ENCODE measurements at places on chromosomes 13 and 19.
A peak's percentile ranks its signal among the peaks of the same experiment; 100 is the strongest.

- DNase-seq: no peak
These were observed 629.7 kb downstream of the LIG4 start for GRCh38 chr13:107585469-107586180.

GRCh38 chr13:38045278-38046048, 175.9 kb upstream of the TRPC4 start:
- no peak for DNase-seq

DNA sequence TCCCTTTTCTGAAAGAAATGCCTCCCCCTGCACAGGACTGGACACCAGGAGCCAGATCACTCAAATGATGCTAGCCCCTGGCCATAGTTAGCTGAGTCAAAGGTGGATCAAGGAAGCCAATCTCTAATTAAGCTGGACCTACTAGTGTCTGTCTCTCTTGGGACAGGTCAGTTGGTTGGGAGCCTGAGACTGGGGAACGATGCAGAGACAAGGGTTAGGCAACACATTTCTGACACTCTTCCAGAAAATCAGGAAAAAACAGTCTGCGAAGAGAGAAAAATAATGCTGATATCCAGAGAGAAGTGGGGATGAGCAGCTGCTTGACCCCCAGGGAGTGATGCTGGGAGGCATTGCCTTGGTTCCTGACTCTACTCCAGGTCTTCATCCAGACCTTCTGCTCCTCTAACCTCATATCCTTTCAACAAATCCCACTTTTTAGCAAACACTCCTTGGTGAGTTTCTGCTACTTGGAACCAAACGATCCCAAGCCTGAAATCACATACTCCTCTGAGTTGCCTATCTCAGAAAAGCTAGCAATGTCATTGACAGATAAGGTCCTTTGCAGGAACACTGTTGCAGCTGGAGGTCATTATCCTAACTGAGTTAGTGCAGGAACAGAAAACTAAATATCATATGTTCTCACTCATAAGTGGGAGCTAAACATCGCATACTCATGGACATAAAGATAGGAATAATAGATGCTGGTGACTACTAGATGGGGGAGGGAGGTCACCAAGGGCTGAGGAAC, 369.7 kb downstream of the COG6 start:
- DNase-seq: no peak

DNA sequence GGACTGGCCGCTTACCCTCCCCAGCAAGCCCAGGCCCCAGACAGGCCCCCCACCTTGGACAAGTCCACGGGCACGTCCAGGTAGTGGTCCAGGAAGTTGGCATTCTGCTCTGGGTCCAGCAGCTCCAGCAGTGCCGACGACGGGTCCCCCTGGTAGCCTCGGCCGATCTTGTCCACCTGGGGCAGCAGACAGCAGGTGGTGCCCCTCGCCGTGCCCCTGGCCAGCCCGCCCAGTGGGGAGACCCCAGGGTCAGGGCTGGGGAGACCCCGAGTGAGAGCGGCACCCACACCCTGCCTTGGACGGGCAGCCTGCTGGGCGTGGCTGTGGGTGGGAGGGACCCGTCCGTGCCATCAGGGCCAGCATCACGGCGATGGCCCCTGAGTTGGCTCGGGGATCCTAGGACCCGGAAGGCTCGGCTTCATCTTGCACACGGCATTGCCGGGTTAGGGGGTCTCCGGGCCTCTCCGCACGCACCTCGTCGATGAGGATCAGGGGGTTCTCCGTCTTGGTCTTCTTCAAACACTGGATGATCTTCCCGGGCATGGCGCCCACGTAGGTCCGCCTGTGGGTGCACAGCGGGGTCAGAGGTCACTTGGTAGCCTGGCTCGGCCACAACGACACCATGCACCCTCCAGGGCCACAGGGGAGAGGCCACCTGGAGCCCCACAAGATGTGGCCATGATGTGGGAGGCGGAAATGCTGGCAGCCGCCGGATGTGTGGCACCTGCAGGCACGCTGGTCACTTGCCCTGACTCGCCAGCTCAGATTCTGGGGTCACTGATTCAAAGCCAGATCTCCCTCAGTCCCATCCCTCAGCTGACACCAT, 6.3 kb downstream of the RPL36 start:
- no peak for DNase-seq

GRCh38 chr13:32589471-32589870, 3.2 kb downstream of the PDS5B start:
- DNase-seq: no peak

DNA sequence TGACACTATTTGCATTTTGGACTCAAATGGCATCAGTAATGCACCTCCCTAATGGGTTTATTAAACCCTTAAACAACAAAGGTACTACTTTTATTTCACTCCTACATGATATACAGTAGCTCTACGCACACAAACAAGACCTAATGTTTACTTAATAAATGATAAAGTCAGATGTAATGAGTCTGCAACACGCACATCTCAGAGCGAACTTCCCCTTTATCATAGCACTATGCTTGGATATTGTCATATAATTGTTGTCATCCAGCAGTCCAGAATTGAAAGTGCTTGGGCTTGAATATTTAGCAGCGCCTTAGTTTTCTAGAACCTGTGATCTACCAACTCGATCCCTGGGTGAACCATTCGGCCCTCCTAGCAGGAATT, 772 bp downstream of the PARP4 start:
- no peak for DNase-seq

- peak; percentile 82 for DNase-seq
These were observed 14.6 kb downstream of the GNA11 start for GRCh38 chr19:3108775-3109174.

DNA sequence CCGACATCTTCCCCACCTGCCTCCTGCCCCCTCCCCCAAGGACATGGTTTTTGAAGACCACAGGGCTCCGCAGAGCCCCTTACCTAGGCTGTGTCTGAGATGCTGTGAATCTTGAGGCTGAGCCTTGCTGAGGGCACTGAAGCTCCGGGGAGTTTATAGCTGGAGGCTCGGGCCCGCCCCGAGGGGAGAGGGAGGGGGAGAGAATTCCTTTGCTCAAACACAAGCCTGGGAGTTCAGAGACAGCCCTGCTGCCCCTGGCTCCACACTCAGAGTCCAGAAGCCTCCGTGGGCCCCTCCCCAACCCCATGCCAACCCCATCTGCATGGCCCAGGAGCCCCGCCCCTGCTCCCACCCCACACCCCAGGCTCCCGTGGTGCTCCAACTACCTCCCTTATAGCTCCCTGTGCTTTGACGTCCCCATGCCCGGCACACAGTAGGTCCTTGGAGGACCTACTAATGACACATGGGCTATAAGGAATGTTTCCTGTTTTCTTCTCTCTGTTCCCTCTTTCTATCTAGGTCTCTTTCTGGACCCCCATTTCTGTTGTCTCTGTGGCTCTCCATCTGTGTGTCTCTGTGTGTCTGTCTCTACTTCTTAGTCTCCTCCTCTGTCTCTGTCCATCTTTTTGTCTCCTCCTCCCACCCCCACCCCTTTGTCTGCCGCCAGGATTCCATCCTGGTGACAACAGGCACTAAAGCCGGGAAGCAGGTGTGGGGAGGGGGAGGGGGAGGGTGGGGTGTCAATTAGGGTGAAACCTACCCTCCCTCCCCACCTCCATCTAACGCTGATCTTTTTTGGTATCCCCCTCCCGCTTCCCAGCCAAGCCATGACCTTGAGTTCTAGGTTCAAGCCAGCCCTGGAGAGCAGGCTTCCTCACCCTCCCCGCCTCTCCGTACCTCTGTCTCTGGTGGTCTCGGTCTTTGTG, at the start of gene TNNT1:
TNNT1 (minus strand) TSS at position 129 of the 926 bp plus-strand sequence. CDS start 2,049 bp downstream, outside the sequence.
- no peak for DNase-seq

GRCh38 chr13:29956853-29957252, 106.4 kb upstream of the UBL3 start:
- no peak for DNase-seq

- no peak for DNase-seq
These were observed 311.4 kb upstream of the MAB21L1 start for GRCh38 chr13:35787937-35788336.

GRCh38 chr19:43769256-43769655, 11.5 kb downstream of the KCNN4 start:
- DNase-seq: no peak

GRCh38 chr19:42422901-42423461, 4.2 kb downstream of the LIPE start:
- peak; percentile 59 for DNase-seq

- DNase-seq: peak; percentile 27
These were observed 478 bp downstream of the CLC start for GRCh38 chr19:39737351-39737750.

DNA sequence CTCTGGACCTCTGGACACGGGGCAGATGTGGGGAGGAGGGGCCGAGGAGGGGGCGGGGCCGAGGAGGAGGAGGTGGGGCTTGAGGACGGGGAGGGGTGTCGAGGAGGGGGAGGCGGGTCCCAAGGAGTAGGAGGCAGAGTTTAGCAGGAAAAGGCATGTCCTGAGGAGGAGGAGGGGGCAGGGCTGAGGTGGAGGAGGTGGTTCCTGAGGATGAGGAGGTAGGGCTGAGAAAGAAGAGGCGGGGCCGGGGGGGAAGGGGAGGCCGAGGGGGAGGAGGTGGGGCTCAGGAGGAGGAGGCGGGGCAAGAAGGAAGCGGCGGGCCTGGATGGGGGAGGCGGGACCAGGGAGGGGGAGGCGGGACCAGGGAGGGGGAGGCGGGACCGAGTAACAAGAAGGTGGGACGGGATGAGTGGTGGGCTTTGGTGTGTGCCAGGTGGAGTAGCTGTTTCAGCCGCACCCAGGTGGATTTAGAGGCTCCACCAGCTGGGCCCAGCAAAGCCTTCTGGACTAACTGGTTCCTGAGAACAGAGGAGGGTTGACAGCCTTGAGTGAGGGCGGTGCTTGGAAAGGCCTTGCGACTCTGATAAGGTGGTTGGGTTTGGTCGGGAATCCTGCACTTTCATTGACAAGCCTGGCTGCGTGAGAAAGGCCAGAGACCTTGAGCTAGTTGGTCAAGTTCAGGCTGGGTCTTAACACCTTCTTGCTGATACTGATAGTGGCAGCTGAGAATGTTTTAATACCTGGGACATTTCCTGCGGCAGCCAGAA, 7.7 kb downstream of the TECR start:
- peak; percentile 73 for DNase-seq

DNA sequence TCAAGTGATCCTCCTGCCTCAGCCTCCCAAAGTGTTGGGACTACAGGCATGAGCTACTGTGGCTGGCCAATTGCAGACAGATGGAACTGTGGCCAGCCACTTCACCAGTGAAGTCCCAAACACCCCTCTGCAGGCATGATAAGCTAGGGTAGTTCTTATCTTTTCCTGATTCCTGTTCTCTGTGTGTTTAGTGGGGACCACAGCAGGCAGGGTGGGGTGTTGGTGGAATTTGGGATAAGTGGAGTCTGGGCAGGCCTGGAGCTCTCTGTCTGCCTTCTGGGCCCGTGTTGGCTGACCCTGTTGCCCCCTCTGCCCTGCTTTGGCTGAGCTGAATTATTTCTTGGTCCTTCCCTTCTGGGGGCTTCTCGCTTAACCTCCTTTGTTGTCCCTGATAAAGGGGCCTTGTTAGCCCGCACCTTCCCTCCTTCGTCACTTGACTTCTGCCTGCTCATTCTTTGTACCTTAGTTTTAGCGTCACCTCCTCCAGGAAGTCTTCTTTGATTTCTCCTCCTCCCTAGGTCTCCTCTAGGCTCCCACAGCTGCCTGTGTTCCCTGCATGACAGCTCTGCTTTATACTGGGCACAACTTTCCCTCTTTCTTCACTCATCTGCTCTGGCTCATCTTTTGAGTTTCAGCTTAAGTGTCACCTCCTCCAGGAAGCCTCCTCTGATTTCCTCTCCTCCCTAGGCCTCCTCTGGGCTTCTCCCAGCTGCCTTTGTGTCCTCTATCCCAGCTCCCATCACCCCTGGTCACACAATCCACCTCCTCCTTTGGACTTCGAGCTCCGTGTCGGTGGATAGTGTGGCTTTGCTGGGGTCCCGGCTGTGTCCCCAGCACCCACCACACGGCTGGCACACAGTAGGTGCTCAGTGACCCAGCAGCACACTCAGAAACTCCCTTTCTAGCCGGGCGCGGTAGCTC, 1.7 kb upstream of the NCLN start:
- DNase-seq: no peak

- DNase-seq: peak; percentile 85
These were observed 2.4 kb upstream of the NTN5 start for GRCh38 chr19:48674921-48675824.

DNA sequence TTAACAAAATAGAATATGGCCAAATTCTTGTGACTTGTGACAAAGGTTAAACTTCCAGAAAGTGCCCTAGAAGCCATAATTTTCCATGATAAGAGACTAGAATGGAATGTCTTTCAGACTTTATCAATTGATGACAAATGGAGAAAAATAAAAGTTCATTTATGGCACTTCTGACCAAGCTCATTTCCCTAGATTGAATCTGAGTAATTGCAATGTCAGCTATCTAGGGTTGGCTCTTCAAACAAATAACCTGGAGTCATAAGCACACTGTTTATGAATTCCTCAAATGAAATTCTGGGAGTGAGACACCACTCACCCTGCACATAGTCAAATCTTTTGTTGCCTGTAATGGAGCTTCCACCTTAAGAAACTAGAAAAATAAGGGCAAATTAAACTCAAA, 11.4 kb downstream of the ARHGEF7 start:
- no peak for DNase-seq

GRCh38 chr19:3284759-3285646, 60.5 kb downstream of the CELF5 start:
- DNase-seq: peak; percentile 94

DNA sequence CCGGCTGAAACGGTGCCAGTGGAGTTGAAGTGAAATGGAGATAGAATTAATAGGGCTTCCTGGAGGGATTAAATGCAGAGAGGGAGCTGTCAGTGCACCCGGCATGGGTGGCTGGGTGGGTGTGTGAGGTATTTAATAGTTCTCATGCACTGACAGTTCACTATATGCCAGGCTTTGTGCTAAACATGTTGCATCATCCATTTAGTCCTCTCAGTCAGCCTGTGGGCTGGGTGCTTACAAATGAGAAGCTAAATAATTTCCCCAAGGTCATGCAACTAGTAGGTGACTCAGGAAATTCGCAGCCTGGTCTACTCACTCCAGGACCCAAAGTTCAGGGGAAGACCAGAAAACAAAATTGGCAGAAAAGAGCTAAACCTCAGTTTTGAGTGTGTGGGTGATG, 63.5 kb upstream of the SPATA13 start:
- peak; percentile 74 for DNase-seq

DNA sequence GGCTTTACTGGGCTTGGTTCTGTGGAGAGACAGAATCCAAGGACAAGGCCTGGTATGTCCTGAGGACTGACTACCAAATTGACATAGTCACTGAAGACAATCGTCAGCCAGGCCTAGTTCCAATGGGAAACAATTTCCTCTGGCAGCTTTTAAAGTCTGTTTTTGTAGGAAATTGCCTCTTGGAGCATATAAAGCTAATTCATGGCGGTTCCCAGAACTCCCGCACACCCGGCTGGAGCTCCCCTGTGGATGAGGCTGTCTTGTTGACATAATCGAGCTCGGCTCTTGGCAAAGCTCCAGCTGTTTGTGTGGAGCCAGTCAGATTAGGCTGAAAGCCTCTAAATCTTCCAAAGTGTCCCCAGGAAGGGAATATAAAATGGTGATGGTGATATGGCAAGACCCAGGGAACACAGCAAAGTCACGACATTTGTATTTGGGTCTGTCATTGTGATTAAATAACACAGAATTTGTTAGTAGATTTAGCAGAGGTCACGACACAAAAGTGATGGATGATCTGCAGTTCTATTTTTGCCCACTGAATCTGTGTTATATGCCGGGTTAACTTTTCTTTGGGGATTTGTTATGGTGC, 395.0 kb downstream of the PCDH9 start:
- DNase-seq: no peak

All from activated CD4-positive, alpha-beta T cell treated with anti-CD3 and anti-CD28 coated beads for 48 hours (primary cell).